ENCODE measurements at places on chromosomes 12 and 14.

DNA sequence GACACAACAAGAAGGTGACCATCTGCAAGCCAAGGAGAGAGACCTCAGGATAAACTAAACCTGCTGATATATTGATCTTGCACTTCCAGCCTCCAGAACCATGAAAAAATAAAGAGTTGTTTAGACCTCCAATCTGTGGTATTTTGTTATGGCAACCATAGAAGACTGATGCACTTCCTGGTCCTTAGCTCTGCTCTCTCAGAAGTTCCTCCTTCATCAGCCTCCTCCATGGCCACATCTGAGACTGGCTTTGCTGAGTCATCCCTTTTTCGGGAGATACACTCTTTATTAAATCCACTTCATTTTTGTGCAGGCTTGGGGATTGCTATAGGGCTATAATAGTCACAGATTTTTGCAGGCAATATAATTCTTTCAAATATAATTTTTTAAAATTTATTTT, 89.6 kb upstream of the ATF7IP start:
- H3K36me3 ChIP-seq: no peaks in the 10 kb centered on the region
- no peak overlapping the region for H3K27ac ChIP-seq
- no peaks in the 10 kb centered on the region for H3K27me3 ChIP-seq
- H3K4me3 ChIP-seq: no peak overlapping the region

DNA sequence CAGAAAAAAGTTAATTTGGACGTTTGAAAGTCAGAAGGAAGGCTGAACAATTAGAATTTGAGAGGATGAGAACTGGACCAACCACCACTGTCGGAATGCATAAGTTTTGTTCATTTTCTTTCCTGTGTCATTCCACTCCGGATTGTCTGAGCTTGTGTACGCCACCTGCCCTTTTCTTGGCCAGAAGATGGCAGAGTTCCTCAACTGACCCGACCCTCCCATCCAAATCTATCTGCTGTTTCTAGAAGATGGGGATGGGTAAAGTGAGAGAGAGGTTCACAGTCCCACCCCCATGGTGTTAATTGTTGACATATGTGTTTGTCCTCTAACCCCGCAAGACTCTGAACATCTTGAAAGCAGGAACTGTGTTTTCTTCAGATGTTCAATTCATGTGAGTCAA, 388.0 kb downstream of the VRK1 start:
- no peaks in the 10 kb centered on the region for H3K27me3 ChIP-seq
- no peaks in the 10 kb centered on the region for H3K36me3 ChIP-seq
- peak; percentile 5 for DNase-seq
- H3K4me3 ChIP-seq: no peak overlapping the region

DNA sequence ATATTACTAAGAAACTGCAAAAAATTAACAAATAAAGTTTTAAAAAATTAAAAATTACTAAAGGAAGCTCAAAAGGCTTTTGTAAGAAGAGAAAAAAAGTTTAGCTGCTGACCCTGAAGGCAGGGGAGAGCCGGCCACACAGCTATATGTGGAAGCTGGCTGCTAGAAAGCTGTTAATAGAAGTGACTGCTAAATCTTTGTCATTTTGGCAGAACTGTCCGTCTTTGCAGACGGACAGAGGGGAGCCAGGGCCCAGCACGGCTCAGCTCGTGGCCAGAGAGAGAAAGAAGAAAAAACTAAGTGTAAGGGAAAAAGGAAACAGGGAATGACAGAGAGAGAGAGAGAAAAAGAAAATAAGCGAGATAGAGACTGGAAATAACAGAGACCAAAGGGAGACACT, 27.9 kb downstream of the PRMT8 start:
- no peaks in the 10 kb centered on the region for H3K27me3 ChIP-seq
- no peaks in the 10 kb centered on the region for H3K36me3 ChIP-seq
- no peak overlapping the region for H3K27ac ChIP-seq
- DNase-seq: no peak
- no peaks in the 10 kb centered on the region for H3K4me1 ChIP-seq

GRCh38 chr12:7431993-7432685, 11.8 kb downstream of the CD163L1 start:
- H3K36me3 ChIP-seq: no peaks in the 10 kb centered on the region
- H3K27ac ChIP-seq: no peak overlapping the region
- H3K27me3 ChIP-seq: no peaks in the 10 kb centered on the region
- no peak for DNase-seq
- no peak overlapping the region for H3K4me3 ChIP-seq
- H3K4me1 ChIP-seq: no peaks in the 10 kb centered on the region

GRCh38 chr14:102195446-102195845, 55.7 kb downstream of the WDR20 start:
- H3K4me1 ChIP-seq: peaks cover 5% of the 10 kb centered on the region
- peaks cover 55% of the 10 kb centered on the region for H3K36me3 ChIP-seq
- no peaks in the 10 kb centered on the region for H3K27me3 ChIP-seq

DNA sequence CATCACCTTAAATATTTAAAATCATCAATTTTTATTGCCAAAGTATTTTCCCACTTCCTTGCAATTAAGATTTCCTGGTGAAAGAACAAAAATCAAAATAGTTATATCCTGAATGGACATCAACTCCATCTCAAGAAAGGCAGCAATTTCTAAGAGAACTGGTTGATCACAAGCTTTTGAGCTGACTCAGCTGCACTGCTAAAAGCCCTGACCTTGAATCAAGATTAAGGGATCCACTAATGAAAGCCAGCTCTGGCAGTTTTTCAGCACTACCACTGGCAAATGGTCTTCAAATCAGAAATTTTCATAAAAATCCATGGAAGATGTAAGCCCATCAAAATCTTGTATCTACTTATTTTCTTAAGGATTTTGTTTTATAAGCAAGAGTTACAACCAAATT, 123.4 kb downstream of the SLC6A15 start:
- H3K27me3 ChIP-seq: no peaks in the 10 kb centered on the region
- H3K4me1 ChIP-seq: no peaks in the 10 kb centered on the region
- H3K4me3 ChIP-seq: no peak overlapping the region
- no peak overlapping the region for H3K27ac ChIP-seq
- no peak for DNase-seq
- no peaks in the 10 kb centered on the region for H3K36me3 ChIP-seq

DNA sequence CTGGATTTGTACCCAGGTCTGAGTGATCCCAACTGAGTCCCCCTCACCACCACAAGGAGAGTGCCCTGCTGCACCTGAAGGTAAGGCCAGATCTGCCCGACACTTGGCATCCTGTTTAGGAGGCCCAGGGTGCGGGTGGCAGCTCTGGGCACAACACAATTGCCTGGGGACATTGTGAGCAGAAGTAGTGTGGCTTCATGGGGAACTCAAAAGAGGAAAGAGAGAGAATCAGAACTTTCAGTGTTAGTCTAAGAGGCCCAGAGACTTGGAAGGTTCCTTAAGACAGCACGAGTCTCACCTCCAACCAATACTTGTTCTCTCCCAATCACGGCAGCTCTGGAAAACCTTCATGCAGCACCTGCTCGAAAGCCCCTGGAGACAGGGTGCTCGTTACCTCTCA, 6.6 kb upstream of the SLC8B1 start:
- H3K36me3 ChIP-seq: no peaks in the 10 kb centered on the region
- DNase-seq: no peak
- peaks cover 2% of the 10 kb centered on the region for H3K27me3 ChIP-seq
- H3K4me3 ChIP-seq: no peak overlapping the region

GRCh38 chr12:55727643-55728185, 1.1 kb downstream of the CD63 start:
- DNase-seq: no peak
- H3K27me3 ChIP-seq: no peaks in the 10 kb centered on the region
- peaks cover 18% of the 10 kb centered on the region for H3K4me1 ChIP-seq
- H3K27ac ChIP-seq: peak overlapping the region; percentile 19
- peaks cover 46% of the 10 kb centered on the region for H3K36me3 ChIP-seq

DNA sequence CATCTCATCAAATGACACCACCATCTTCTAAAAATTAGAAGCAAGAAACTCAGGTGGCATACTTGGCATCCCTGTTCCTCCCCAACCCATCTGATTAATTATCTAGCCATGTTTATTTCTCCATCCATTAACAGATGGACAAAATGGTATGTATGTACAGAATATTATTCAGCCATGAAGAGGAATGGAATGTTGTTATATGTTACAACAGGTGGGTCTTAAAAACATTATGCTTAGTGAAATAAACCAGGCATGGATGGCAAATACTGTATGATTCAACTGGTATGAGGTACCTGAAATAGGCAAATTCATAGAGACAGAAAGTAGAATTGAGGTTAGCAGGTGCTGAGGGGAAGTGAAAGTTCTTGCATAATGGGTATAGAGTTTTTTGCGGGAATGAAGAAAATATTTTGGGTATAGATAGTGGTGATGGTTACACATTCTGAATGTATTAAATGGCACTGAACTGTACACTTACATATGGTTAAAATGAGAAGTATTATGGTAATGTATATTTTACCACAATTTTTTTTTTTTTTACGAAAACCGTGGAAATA, 17.5 kb downstream of the YY1 start:
- no peak overlapping the region for H3K4me3 ChIP-seq
- no peak for DNase-seq
- H3K36me3 ChIP-seq: peaks cover 24% of the 10 kb centered on the region
- H3K4me1 ChIP-seq: no peaks in the 10 kb centered on the region
- no peak overlapping the region for H3K27ac ChIP-seq

GRCh38 chr12:27971121-27971489, 1.4 kb downstream of the PTHLH start:
- peaks cover 16% of the 10 kb centered on the region for H3K4me1 ChIP-seq
- DNase-seq: no peak
- peaks cover 26% of the 10 kb centered on the region for H3K27me3 ChIP-seq
- no peak overlapping the region for H3K27ac ChIP-seq

- H3K4me1 ChIP-seq: peaks cover 8% of the 10 kb centered on the region
- no peaks in the 10 kb centered on the region for H3K27me3 ChIP-seq
- peaks cover 5% of the 10 kb centered on the region for H3K36me3 ChIP-seq
- H3K4me3 ChIP-seq: no peak overlapping the region
- H3K27ac ChIP-seq: no peak overlapping the region
Measured at GRCh38 chr14:73142216-73142615, 5.9 kb downstream of the PSEN1 start.

- DNase-seq: no peak
- H3K27ac ChIP-seq: no peak overlapping the region
- no peaks in the 10 kb centered on the region for H3K36me3 ChIP-seq
- H3K4me3 ChIP-seq: no peak overlapping the region
Measured at GRCh38 chr14:87644689-87645088, 348.3 kb downstream of the GALC start.

GRCh38 chr14:68306934-68307789, 485.7 kb downstream of the ZFP36L1 start:
- no peak overlapping the region for H3K4me3 ChIP-seq
- no peak for DNase-seq
- peaks cover under 1% of the 10 kb centered on the region for H3K27me3 ChIP-seq
- no peak overlapping the region for H3K27ac ChIP-seq
- no peaks in the 10 kb centered on the region for H3K36me3 ChIP-seq

- H3K4me3 ChIP-seq: no peak overlapping the region
- no peaks in the 10 kb centered on the region for H3K4me1 ChIP-seq
- no peaks in the 10 kb centered on the region for H3K36me3 ChIP-seq
- H3K27me3 ChIP-seq: no peaks in the 10 kb centered on the region
Measured at GRCh38 chr14:56358851-56359614, 220.6 kb upstream of the TMEM260 start.

DNA sequence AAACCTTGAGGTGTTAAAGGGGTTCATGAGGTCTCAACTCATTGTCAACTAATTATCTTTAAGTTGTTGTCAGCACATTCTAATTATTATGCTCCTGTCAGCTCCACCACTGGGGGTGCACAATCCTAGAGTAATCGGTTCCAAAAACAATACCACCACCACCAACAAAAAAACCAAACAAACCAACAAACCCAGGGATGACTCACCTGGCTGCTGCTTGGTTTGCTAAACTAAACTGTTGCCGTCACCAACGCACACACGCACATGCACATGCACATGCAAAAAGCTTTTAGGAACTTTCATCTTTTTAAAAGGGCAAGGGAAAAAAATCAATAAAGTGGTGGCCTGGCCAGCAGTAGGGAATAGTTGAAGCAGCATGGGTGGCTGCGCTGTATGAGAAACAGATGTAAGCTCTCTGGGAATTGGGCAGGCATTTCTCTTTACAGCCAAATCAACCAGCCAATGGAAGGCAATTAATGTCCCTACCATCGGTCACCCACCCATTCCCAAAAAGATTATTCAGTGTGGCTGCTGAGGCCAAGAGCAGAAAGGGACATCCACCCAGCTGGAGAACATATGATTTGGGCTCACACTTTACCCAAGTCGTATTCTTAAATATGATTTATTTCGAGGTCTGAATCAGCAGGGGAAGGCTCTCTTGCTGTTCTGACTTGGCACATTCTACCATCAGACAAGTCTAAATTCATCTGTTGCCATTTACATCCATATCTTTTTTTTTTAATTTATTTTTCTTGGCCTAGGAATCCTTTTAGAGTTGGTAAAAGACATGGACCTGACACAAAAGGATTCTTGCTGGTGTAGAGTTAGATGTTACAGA, 20.0 kb downstream of the TMEM30B start:
- no peak overlapping the region for H3K27ac ChIP-seq
- H3K27me3 ChIP-seq: no peaks in the 10 kb centered on the region
- no peaks in the 10 kb centered on the region for H3K4me1 ChIP-seq

GRCh38 chr12:130200445-130200844, 38.2 kb downstream of the FZD10 start:
- no peak overlapping the region for H3K4me3 ChIP-seq
- no peak overlapping the region for H3K27ac ChIP-seq
- H3K4me1 ChIP-seq: no peaks in the 10 kb centered on the region
- H3K27me3 ChIP-seq: peaks cover 2% of the 10 kb centered on the region

DNA sequence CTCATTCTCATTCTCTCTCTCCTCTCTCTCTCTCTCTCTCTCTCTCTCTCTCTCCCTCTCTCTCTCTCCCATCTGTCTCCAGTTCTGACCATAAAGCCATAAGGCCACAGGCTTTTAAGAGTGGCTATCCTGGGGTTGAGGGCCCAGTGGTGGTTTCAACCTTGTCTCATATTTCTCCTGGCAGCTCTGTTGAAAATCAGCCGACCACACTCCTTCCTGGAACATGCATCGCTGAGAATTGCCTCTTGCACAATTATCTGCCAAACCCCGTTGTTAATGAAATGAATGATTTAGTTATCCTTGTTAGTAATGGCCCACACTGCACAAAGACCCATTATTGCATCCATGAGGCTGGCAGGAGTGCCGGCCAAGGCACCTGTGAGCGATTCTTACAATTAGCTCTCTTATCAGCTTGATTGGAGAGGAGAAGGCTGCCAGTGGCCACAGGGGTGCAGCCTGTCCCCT, 30.4 kb upstream of the KCNA5 start:
- H3K4me3 ChIP-seq: no peak overlapping the region
- H3K27ac ChIP-seq: no peak overlapping the region
- H3K4me1 ChIP-seq: peaks cover 7% of the 10 kb centered on the region
- H3K27me3 ChIP-seq: peaks cover 6% of the 10 kb centered on the region
- DNase-seq: no peak
- no peaks in the 10 kb centered on the region for H3K36me3 ChIP-seq

DNA sequence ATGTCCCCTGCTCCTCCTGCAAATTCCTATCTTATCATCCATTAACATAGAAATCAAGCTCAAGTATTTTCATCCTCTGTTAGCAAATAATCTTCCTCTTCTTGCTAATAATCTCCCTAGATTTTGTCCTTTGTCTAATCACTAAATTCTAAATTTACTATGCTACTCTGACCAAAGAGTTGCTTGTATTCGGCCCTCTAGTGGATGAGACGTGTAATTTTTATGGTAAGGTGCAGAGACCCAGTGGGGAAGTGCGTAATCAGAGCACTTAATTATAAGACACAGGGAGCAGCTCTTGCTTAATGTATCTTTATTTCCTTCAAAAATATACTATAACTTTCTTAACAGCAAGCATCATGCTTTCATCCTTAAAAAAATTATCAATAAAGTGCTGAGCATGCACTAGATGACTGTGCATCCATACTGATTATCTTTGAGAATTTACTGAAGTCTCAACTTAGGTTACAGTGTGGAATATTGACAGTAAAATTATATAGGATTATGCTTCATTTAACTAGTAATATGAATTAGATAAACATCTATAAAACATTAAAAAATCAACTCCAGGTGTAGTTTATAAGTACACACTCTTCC, 212.6 kb downstream of the SLC16A7 start:
- no peaks in the 10 kb centered on the region for H3K27me3 ChIP-seq
- no peaks in the 10 kb centered on the region for H3K36me3 ChIP-seq
- DNase-seq: peak; percentile 6
- H3K4me1 ChIP-seq: no peaks in the 10 kb centered on the region

Measured in neuronal stem cell (in vitro differentiated cells).